Spinal cord (tissue), 10 donors: ENCODE measurements at places on chromosomes 6 and 20. TPM values are rescaled to one million over a fixed set of nuclear protein-coding genes. Genes with fewer than 3 reads are reported as not detected.

ERVFRD-1 gene
- not detected for total RNA-seq

VSTM2L gene
- 32.2 TPM for total RNA-seq

HSD17B8 gene
- total RNA-seq: 7.8 TPM

SLC22A3 gene
- 49.4 TPM for total RNA-seq

TBX18 gene
- total RNA-seq: 32.8 TPM

BEND6 gene
- total RNA-seq: 27.1 TPM

CYP24A1 gene
- 0.69 TPM for total RNA-seq

PTK7 gene
- 126 TPM for total RNA-seq

TRIM15 gene
- not detected for total RNA-seq

DNA sequence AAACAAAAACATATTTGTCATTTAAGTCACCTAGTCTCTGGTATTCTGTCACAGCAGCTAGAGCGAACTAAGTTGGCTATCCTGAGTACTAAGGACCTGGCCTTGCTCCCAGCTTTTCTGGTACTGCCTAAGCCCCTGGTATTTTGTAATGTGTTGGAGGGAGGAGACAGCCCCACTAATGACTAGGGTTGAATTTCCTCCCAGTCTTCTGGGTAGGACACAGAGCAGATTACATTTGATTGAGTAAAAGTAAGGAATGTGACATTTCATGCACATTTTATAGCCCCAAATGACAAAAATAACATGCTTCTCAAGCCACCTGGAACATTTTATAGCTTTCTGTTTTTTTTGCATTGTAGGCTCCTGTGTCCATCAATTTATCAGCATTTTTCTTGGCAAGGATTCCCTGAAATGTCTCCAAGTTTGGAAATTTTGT is 47.9 kb upstream of the DDR1 start:
- no peak overlapping the region for H3K27ac ChIP-seq
- DNase-seq: peak; percentile 47
- peaks cover 8% of the 10 kb centered on the region for H3K4me1 ChIP-seq
- no peaks in the 10 kb centered on the region for H3K36me3 ChIP-seq
- H3K27me3 ChIP-seq: no peaks in the 10 kb centered on the region
- no peak overlapping the region for H3K4me3 ChIP-seq

GRCh38 chr20:45253261-45253660 is 1.1 kb downstream of the SLPI start:
- H3K27me3 ChIP-seq: no peaks in the 10 kb centered on the region
- no peaks in the 10 kb centered on the region for H3K36me3 ChIP-seq
- no peaks in the 10 kb centered on the region for H3K4me1 ChIP-seq
- no peak overlapping the region for H3K27ac ChIP-seq
- DNase-seq: no peak

DNA sequence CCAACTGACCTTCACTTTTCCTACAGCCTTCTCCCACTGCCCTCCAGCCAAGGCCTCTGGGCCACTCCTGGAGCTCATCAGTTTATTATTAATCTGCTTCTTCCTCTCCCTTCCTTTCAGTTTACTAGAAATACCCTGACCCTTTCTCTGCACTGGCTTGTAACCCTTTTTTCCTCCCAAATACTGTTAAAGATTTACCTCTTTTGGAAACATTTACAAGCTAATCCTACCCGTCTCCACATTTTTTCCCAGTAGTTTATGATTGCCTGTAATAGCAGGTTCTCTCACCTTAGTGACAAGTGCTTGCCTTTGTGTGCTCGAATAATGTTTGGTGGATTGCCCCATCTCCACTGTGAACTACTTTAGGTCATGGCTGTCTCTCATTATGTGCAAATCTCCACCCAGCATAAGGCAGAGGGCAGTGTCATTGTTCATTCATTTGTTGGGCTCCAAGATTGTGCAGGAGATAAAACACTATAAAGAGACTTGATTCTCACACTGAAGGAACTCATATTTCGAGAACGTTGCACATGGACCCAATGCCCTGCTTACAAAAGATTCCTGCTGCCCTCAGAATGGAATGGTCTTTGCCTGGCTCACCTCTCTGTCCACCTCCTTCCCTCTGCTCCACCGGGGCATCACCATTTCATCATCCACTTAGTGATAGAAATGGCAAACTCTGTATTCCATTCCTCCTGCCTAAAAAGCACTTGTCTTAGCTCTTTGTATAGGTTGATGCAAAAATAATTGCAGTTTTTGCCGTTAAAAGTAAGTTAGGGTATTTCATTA is 491.1 kb downstream of the UTRN start:
- peaks cover 3% of the 10 kb centered on the region for H3K36me3 ChIP-seq
- DNase-seq: no peak
- no peak overlapping the region for H3K27ac ChIP-seq
- H3K27me3 ChIP-seq: no peaks in the 10 kb centered on the region
- H3K4me1 ChIP-seq: no peaks in the 10 kb centered on the region

GRCh38 chr6:130848945-130849344 is 21.7 kb downstream of the SMLR1 start:
- no peaks in the 10 kb centered on the region for H3K27me3 ChIP-seq
- H3K27ac ChIP-seq: no peak overlapping the region
- DNase-seq: no peak
- no peaks in the 10 kb centered on the region for H3K36me3 ChIP-seq

GRCh38 chr20:3614466-3614865 is 48.7 kb downstream of the GFRA4 start:
- H3K4me1 ChIP-seq: peaks cover 4% of the 10 kb centered on the region
- H3K36me3 ChIP-seq: peaks cover 10% of the 10 kb centered on the region
- H3K4me3 ChIP-seq: no peak overlapping the region
- DNase-seq: peak; percentile 7
- peak overlapping the region; percentile 34 for H3K27ac ChIP-seq

DNA sequence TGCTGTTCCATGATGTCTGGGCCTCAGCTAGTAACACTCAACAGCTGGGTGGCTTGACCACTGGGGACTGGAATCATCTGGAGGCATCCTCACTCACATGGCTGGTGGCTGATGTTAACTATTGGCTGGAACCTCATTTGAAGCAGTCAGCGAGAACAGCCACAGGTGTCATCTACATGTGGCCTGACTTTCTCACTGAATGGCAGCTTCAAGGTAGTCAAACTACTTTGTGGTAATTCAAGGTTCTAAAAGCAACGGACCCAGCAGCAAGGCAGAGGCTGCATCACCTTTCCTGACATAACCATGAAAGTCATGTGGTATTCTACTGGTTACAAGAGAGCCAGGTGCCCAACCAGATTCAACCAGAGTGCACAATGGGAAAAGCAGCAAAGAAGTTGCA is 115.9 kb upstream of the DST start:
- no peaks in the 10 kb centered on the region for H3K36me3 ChIP-seq
- H3K27me3 ChIP-seq: no peaks in the 10 kb centered on the region
- H3K27ac ChIP-seq: no peak overlapping the region
- no peak for DNase-seq
- H3K4me3 ChIP-seq: no peak overlapping the region
- H3K4me1 ChIP-seq: peaks cover 24% of the 10 kb centered on the region

- H3K27ac ChIP-seq: no peak overlapping the region
- H3K4me3 ChIP-seq: no peak overlapping the region
- DNase-seq: no peak
- peaks cover 7% of the 10 kb centered on the region for H3K36me3 ChIP-seq
These were observed 34.7 kb downstream of the KIAA1755 start for GRCh38 chr20:38225900-38226263.

GRCh38 chr20:45229264-45230056 is 8.3 kb downstream of the SEMG2 start:
- H3K4me1 ChIP-seq: no peaks in the 10 kb centered on the region
- no peaks in the 10 kb centered on the region for H3K27me3 ChIP-seq
- no peak for DNase-seq
- no peak overlapping the region for H3K4me3 ChIP-seq

- H3K27me3 ChIP-seq: no peaks in the 10 kb centered on the region
- peaks cover 21% of the 10 kb centered on the region for H3K4me1 ChIP-seq
- no peak overlapping the region for H3K27ac ChIP-seq
- peaks cover 43% of the 10 kb centered on the region for H3K36me3 ChIP-seq
These were observed 4.6 kb downstream of the PPDPF start for GRCh38 chr20:63525185-63525584.

GRCh38 chr6:109743739-109744138 is 52.6 kb downstream of the FIG4 start:
- peaks cover under 1% of the 10 kb centered on the region for H3K36me3 ChIP-seq
- no peaks in the 10 kb centered on the region for H3K4me1 ChIP-seq
- H3K27ac ChIP-seq: no peak overlapping the region
- H3K4me3 ChIP-seq: no peak overlapping the region
- DNase-seq: no peak

GRCh38 chr6:14936861-14937260 is 309.0 kb upstream of the JARID2 start:
- no peak overlapping the region for H3K27ac ChIP-seq
- no peaks in the 10 kb centered on the region for H3K36me3 ChIP-seq
- H3K27me3 ChIP-seq: no peaks in the 10 kb centered on the region
- H3K4me3 ChIP-seq: no peak overlapping the region
